Neural progenitor cell (in vitro differentiated cells): ENCODE measurements at places on chromosomes 11 and 22.

GRCh38 chr11:32706985-32707741 is 87.3 kb downstream of the CCDC73 start:
- H3K4me1 ChIP-seq: no peaks in the 10 kb centered on the region
- H3K27ac ChIP-seq: no peak overlapping the region
- no peaks in the 10 kb centered on the region for H3K27me3 ChIP-seq
- DNase-seq: no peak
- H3K36me3 ChIP-seq: no peaks in the 10 kb centered on the region

DNA sequence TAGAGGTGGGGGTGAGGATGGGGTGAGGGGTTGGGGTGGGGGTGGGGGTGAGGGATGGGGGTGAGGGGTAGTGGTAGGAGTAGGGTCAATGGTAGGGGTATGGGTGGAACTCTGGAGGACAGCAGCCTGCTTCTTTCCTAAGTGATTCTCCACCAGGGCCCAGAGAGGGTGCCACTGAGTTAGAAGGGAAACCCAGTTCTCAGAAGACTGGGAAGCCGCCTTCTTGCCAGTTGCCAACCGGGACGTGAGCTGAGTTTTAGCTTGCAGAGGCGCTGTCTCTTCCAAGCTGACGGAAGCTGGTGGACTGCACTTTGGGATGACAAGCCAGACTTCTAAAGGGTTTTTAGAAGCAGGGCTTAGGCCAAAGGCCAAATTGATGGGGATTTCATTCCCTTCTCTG is 104.4 kb downstream of the NAT10 start:
- H3K4me3 ChIP-seq: no peak overlapping the region
- H3K27ac ChIP-seq: no peak overlapping the region
- DNase-seq: peak; percentile 24

DNA sequence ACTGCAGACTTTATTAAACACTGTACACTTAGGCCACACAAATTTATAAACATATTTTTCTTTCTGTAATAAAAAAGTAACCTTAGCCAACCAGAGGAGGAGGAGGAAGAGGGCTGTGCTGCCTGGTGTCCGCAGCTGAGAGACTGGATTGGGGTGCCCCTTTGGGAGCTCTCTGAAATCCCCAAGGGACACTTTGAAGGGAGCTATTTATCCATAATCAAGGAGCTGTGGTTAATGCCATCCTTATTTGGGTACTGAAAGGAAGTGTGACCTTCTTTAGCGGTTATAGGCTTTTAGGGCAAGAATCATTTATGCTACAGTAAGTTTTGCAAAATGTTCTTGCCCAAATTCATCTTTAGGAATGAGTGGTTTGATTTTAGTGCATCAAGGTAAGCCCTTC is 125.8 kb downstream of the RASSF10 start:
- H3K4me1 ChIP-seq: peaks cover 33% of the 10 kb centered on the region
- no peaks in the 10 kb centered on the region for H3K27me3 ChIP-seq
- no peaks in the 10 kb centered on the region for H3K36me3 ChIP-seq
- H3K27ac ChIP-seq: peak overlapping the region; percentile 24
- H3K4me3 ChIP-seq: no peak overlapping the region
- DNase-seq: no peak

- no peaks in the 10 kb centered on the region for H3K27me3 ChIP-seq
- no peak for DNase-seq
- no peak overlapping the region for H3K27ac ChIP-seq
- no peaks in the 10 kb centered on the region for H3K36me3 ChIP-seq
- no peaks in the 10 kb centered on the region for H3K4me1 ChIP-seq
- H3K4me3 ChIP-seq: no peak overlapping the region
Observed at GRCh38 chr22:21727159-21727558, 8.4 kb downstream of the YPEL1 start.

DNA sequence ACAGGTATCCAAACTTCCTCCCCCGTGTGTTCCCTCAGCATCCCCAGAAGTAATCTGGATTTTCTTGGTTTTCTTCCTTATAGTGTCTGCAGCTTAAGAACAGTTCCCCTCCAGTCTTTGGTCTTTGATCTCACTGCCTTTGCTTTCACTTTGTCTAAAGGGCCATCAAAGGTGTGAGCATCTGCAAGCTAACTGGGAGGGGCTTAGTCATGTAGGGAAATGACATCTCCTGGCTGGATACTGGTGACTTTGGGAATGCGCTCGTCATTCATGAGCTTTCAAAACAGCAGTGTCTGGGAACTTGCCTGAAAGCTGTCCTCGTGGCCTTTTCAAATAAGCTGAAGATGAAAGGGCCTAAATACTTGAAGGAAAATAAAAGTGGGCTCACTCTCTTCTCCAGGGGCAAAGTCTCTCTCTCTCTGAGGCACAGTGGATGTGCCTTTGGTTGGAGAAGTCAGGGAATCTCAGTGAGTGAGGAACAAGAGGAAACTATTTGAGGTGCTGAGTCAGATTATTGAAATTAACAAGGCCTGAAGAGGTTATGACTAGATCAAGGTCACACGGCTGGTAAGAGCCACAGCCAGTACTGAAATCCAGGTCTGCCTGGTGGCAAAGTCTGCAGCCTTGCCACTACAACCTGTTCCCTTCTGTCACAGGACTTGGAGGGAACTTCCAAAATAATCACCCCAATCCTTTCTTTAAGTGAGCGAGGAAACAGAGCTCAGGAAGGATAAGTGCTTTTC is 45.6 kb upstream of the TENM4 start:
- no peak overlapping the region for H3K4me3 ChIP-seq
- no peak overlapping the region for H3K27ac ChIP-seq
- peaks cover 12% of the 10 kb centered on the region for H3K4me1 ChIP-seq
- H3K36me3 ChIP-seq: no peaks in the 10 kb centered on the region
- DNase-seq: no peak

- H3K27me3 ChIP-seq: no peaks in the 10 kb centered on the region
- H3K27ac ChIP-seq: no peak overlapping the region
- H3K4me1 ChIP-seq: peaks cover 9% of the 10 kb centered on the region
Observed at GRCh38 chr11:5593146-5593545, 3.3 kb upstream of the TRIM6 start.

- H3K27me3 ChIP-seq: no peaks in the 10 kb centered on the region
- H3K36me3 ChIP-seq: no peaks in the 10 kb centered on the region
- H3K4me1 ChIP-seq: no peaks in the 10 kb centered on the region
- no peak overlapping the region for H3K27ac ChIP-seq
- no peak for DNase-seq
Observed at GRCh38 chr11:14445542-14446530, 53.8 kb downstream of the COPB1 start.
